ENCODE measurements at places on chromosomes 4 and X. TPM values are rescaled to one million over a fixed set of nuclear protein-coding genes. Genes with fewer than 3 reads are reported as not detected.

Gene SLC6A14
- not detected for total RNA-seq

Gene PROM1
- 0.35 TPM for total RNA-seq

Gene SUPT20HL2
- not detected for total RNA-seq

Gene BTC
- total RNA-seq: not detected

Gene CXCL13
- 5.1 TPM for total RNA-seq

All from activated CD4-positive, alpha-beta T cell treated with anti-CD3 and anti-CD28 coated beads for 36 hours (primary cell).